ENCODE measurements at places on chromosomes 1 and 21.

- no peaks in the 10 kb centered on the region for H3K36me3 ChIP-seq
- H3K27ac ChIP-seq: no peak overlapping the region
- no peaks in the 10 kb centered on the region for H3K27me3 ChIP-seq
- H3K4me3 ChIP-seq: no peak overlapping the region
Observed at GRCh38 chr1:25793585-25794170, 6.3 kb upstream of the SELENON start.

DNA sequence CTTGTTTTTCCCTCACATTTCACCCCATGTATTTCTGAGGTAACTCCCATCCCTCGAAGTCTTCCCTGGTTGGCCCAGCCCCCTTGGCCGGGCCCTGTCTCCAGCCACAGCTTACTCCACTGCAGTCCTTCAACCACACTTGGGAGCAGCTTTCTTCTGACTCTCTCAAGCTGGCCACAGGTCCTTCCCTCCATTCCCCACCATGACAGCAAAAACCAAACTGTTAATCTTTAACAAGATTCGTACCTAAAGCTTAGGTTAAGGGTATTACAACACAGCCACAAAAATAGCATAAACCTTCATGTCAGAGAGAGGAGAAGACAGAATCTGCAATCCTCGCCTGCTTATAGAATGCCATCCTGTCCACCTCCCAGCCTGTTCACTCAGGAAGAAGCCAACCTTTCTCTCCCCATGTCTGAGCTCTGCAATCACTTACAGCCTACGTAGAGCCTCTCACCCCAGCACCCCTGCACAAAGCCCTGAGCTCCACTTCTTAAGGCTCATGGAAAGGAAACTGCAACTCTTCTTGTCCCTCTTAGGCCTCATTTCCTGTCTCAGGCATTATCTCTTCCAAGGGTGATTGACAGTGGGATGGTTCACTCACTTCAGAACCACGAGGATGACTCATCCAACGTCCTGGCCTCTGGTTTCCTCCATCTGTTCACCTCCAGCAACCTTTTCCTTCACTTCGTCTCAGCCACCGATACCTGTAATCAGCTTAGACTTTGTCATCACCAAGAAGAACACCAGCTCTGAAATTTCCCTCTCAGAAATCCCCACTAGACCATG, 72.8 kb downstream of the CD2 start:
- H3K27ac ChIP-seq: peak overlapping the region; percentile 78
- peaks cover 11% of the 10 kb centered on the region for H3K4me1 ChIP-seq
- peaks cover 4% of the 10 kb centered on the region for H3K27me3 ChIP-seq
- H3K36me3 ChIP-seq: no peaks in the 10 kb centered on the region

- H3K36me3 ChIP-seq: peaks cover 65% of the 10 kb centered on the region
- H3K27me3 ChIP-seq: no peaks in the 10 kb centered on the region
- H3K4me3 ChIP-seq: no peak overlapping the region
- DNase-seq: peak; percentile 81
- peak overlapping the region; percentile 14 for H3K27ac ChIP-seq
Observed at GRCh38 chr1:153749408-153750005, 21.7 kb downstream of the INTS3 start.

- no peaks in the 10 kb centered on the region for H3K4me1 ChIP-seq
- no peak for DNase-seq
- no peaks in the 10 kb centered on the region for H3K36me3 ChIP-seq
- H3K27me3 ChIP-seq: peaks cover 19% of the 10 kb centered on the region
Observed at GRCh38 chr1:152942161-152942560, 4.8 kb upstream of the SPRR5 start.

DNA sequence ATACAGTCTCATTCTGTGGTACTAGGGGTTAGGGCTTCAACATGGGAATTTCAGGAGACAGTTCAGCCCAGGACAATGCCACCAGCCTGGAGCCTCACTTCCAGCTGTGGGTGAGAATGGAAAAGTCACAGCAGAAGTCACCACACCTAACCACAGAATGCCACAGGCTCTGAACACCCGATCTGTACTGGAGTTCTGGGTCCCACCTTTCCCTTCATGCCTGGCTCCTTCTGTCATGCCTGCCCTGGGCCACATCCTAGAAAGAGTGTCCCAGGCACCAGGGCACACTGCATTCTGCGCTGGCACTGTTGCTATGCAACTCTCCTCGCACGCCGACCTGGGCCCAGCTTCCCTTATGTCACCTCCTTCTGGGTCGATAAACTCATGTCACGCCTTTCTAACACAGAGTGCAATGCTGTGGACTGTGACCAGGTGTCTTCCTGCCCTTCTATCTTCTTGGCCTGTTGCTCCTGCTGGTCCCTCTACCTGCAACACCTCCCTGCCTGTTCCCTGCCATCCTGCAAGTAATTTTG, 21.2 kb downstream of the RCSD1 start:
- peaks cover 14% of the 10 kb centered on the region for H3K36me3 ChIP-seq
- peak overlapping the region; percentile 66 for H3K4me3 ChIP-seq
- peak overlapping the region; percentile 92 for H3K27ac ChIP-seq
- H3K4me1 ChIP-seq: peaks cover 82% of the 10 kb centered on the region
- DNase-seq: peak; percentile 18
